Skeletal muscle tissue (tissue), 5 donors: ENCODE measurements at places on chromosomes 2 and 18. TPM values are rescaled to one million over a fixed set of nuclear protein-coding genes. Genes with fewer than 3 reads are reported as not detected.

TDRD15 gene
- not detected for total RNA-seq

RAPGEF4 gene
- total RNA-seq = 5.7 TPM

CYS1 gene
- 4.7 TPM for total RNA-seq

MEP1B gene
- not detected for total RNA-seq

GKN2 gene
- total RNA-seq = not detected

GCG gene
- 5.2 TPM for total RNA-seq

CRACDL gene
- total RNA-seq = 0.52 TPM

CD226 gene
- 1.0 TPM for total RNA-seq

GAL3ST2 gene
- total RNA-seq = not detected

STAMBP gene
- total RNA-seq = 12.0 TPM

MC2R gene
- total RNA-seq = not detected

ACKR3 gene
- total RNA-seq = 21.4 TPM

SLC14A1 gene
- 14.6 TPM for total RNA-seq

ANKRD30BL gene
- total RNA-seq = not detected

PARD3B gene
- total RNA-seq = 19.8 TPM

OSBPL1A gene
- 33.9 TPM for total RNA-seq

KCNG3 gene
- under 0.01 TPM for total RNA-seq

RGPD4 gene
- total RNA-seq = not detected

DSG1 gene
- not detected for total RNA-seq

DNAJC5G gene
- total RNA-seq = under 0.01 TPM

TFCP2L1 gene
- total RNA-seq = under 0.01 TPM

HOXD8 gene
- 18.8 TPM for total RNA-seq

SMAD2 gene
- total RNA-seq = 23.0 TPM

EVX2 gene
- total RNA-seq = under 0.01 TPM

OR6B2 gene
- total RNA-seq = not detected
